Naive thymus-derived CD8-positive, alpha-beta T cell (primary cell): ENCODE measurements at places on chromosomes 5 and 9. TPM values are rescaled to one million over a fixed set of nuclear protein-coding genes. Genes with fewer than 3 reads are reported as not detected.
A peak's percentile ranks its signal among the peaks of the same experiment; 100 is the strongest.

ADGRV1 gene
- 0.13 TPM for total RNA-seq

TLX3 gene
- not detected for total RNA-seq

UBTD2 gene
- 6.0 TPM for total RNA-seq

ZCCHC10 gene
- 17.8 TPM for total RNA-seq

IL4 gene
- not detected for total RNA-seq

LHX3 gene
- not detected for total RNA-seq

EQTN gene
- total RNA-seq = not detected

GRCh38 chr9:108002371-108002956 is 512.9 kb upstream of the KLF4 start:
- H3K4me3 ChIP-seq = no peak overlapping the region
- H3K27me3 ChIP-seq = peaks cover 5% of the 10 kb centered on the region
- no peaks in the 10 kb centered on the region for H3K4me1 ChIP-seq
- no peak overlapping the region for H3K27ac ChIP-seq

- H3K4me3 ChIP-seq = no peak overlapping the region
- no peaks in the 10 kb centered on the region for H3K4me1 ChIP-seq
Observed at GRCh38 chr5:93039888-93040287, 541.1 kb downstream of the NR2F1-AS1 start.

GRCh38 chr9:21862871-21863270 is 60.4 kb downstream of the MTAP start:
- peaks cover 18% of the 10 kb centered on the region for H3K36me3 ChIP-seq
- H3K4me3 ChIP-seq = no peak overlapping the region
- H3K27me3 ChIP-seq = no peaks in the 10 kb centered on the region
- H3K4me1 ChIP-seq = peaks cover 2% of the 10 kb centered on the region
- no peak overlapping the region for H3K27ac ChIP-seq

DNA sequence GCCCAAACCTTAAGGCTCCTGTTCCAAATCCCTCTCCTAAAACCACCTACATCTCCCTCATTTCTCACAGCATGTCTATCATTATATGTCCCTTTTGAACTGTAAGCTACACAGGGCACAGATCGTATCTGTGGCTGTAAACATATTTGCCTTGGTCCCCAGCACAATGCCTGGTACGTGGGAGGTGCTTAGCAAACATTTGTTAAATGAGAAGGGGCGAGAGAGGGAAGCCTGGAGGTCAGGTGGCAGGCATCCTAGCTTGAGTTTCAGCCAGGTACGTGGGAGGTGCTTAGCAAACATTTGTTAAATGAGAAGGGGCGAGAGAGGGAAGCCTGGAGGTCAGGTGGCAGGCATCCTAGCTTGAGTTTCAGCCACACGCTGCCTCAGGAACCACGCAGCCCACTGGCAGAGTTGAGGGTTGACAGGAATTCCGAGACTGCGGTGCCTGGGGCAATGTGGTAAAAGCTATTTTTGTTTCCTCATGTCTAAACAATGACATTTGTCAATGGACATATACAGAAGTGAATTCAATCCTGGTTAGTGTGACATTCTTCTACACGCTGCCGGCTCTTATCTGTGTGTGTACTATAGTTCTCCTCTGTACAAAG is 113.6 kb downstream of the EFNA5 start:
- H3K4me3 ChIP-seq = no peak overlapping the region
- H3K36me3 ChIP-seq = no peaks in the 10 kb centered on the region
- H3K27ac ChIP-seq = no peak overlapping the region
- no peak for DNase-seq
- peaks cover 12% of the 10 kb centered on the region for H3K27me3 ChIP-seq
- no peaks in the 10 kb centered on the region for H3K4me1 ChIP-seq

DNA sequence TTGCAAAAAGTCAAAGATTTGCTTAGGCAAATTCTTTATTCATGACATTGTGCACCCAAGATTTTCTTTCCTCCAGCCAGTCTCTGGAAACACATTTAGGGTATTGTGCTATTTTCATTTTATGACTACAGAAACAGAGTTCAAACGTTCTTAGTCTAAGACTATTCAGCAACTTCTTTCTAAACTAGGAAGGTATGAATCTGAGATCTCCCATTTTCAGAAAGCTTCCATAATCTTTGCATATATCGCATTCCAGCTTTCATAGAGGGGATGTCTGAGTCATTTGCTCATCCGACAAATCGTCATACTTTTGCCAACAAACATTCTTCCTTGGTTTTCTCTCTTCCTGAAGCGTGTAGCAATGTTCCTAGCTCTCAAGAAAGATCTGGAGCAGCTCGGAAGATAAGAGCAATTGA is 1.6 kb upstream of the PAPPA start:
- no peak overlapping the region for H3K27ac ChIP-seq
- peaks cover 42% of the 10 kb centered on the region for H3K27me3 ChIP-seq
- peaks cover 6% of the 10 kb centered on the region for H3K36me3 ChIP-seq
- no peak for DNase-seq

GRCh38 chr5:31585895-31586270 is 53.0 kb upstream of the PDZD2 start:
- no peaks in the 10 kb centered on the region for H3K36me3 ChIP-seq
- H3K4me3 ChIP-seq = no peak overlapping the region
- peaks cover 16% of the 10 kb centered on the region for H3K27me3 ChIP-seq
- H3K27ac ChIP-seq = no peak overlapping the region

DNA sequence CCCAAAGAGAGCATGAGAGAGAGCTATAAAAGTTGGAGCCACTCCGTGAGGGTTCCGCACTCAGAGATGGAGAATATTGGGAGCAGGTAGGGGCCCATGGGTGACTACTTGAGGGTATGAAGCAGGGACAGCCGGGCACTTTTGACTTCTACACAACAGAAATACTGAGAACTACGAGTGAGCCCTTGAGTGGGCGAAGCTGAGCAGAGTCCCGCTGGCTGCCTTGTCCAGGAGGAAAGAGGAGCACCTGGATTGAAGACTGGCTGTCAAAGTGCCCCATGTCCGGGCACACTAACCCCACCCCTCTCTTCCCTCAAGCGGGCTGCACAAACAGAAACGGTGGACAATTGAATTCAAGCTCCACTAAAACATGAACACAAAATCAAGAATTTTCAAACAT is 33.6 kb downstream of the FYB1 start:
- H3K27ac ChIP-seq = peak overlapping the region; percentile 94
- peaks cover 39% of the 10 kb centered on the region for H3K4me1 ChIP-seq
- H3K36me3 ChIP-seq = peaks cover 35% of the 10 kb centered on the region
- DNase-seq = no peak

- no peak overlapping the region for H3K4me3 ChIP-seq
- H3K27ac ChIP-seq = no peak overlapping the region
- H3K36me3 ChIP-seq = no peaks in the 10 kb centered on the region
- no peaks in the 10 kb centered on the region for H3K4me1 ChIP-seq
- DNase-seq = no peak
Observed at GRCh38 chr5:124621279-124621678, 125.2 kb downstream of the ZNF608 start.

DNA sequence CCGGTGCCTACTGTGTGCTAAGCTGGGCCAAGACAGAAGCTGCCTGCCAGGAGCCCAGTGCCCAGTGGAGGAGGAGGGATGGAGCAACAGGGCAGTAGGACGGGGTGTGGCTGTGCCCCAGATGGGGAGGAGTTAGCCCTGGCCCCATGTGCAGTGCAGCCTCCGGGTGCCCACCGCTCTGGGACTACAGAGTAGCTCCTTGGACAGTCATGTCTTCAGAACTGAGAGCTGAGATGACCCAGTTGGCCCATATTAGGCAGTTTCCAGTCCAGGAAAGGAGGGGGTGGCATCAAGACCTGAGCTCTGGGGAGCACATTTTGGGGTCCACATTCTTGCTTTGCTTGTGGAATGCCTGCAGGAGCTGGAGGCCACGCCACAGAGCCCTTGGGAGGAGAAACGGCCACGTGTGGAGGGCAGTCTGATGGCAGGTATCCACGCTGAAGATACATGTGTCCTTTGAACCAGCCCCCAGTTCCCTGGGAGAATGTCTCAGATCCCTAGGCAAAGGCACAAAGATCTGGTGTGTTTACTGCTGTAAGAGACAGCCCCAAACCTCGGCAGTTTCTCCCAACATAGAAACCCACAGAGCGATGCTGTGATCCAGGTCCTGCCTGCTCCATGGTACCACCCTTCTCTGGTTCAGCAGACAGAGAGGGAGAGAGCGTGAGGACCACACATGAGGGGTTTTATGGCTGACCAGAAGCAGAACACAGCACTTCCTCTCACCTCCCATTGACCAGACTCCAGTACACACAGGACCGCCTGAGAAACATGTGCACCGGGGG is 46.8 kb upstream of the FCN1 start:
- no peaks in the 10 kb centered on the region for H3K27me3 ChIP-seq
- H3K4me1 ChIP-seq = no peaks in the 10 kb centered on the region
- H3K36me3 ChIP-seq = peaks cover 2% of the 10 kb centered on the region
- DNase-seq = no peak
- H3K4me3 ChIP-seq = no peak overlapping the region
- no peak overlapping the region for H3K27ac ChIP-seq
